ENCODE measurements at places on chromosomes 16 and 17.

DNA sequence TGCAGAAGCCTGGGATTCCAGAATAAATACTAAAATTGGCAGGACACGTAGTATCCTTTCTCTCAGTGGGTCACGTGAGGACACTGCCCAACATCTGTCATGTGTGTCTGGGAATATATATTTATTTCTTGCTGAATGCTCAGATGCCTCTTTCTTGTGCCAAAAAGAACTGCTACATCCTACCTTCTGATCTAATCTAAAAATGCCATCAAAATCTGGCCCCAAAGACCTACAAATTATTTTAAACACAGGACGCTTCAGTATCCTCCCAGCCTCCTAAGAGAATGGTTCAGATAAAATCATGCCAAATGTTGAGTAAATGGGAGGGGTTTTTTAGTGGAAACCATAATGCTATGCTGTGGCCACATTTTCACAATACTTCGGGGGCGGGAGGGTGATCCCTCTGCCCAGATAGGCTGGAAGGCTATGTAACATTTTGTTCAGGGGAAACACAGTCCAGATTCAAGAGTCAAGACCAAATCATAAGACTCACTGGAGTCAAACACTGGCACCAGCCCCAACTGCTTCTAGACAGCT lies 22.9 kb upstream of the CORO6 start:
- peak; percentile 92 for DNase-seq

GRCh38 chr17:74008196-74008595 lies 195.3 kb upstream of the RPL38 start:
- DNase-seq = no peak

GRCh38 chr16:57798953-57799599 lies 3.2 kb downstream of the KIFC3 start:
- DNase-seq = no peak

DNA sequence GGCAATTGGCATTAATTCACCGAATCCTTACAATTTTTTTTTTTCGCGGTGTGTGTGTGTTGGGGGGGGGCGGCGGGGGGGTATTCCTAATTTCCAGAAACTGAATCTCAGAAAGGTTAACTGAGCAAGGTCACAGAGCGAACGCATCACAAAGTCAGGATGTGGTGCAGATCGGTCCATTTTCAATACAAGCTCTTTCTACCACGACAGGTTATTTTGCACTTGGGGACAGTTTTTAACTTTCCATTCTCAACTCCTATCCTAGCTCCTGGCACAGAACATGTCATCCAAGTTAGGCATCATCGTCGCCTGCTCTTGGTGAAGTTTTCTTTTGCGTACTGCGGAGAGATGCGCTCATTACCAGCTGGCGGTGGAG lies 15.4 kb upstream of the ERN1 start:
- no peak for DNase-seq

- DNase-seq = no peak
These were observed 158.6 kb upstream of the ELAC2 start for GRCh38 chr17:13176436-13176835.

DNA sequence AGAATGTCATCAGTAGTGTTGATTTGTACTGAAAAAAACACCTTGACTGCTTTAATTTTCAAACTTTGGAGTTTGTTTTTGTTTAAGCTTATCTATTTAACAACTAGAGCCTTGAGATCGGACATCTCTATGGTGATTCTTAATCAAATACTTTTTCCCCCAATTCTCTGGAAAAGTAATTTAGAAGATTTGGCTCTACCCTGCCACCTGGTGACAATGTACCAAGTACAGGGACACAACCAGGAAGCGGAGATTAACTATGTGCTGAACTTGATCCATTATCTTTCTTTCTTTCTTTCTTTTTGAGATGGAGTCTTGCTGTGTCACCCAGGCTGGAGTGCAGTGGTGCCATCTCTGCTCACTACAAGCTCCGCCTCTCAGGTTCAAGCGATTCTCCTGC lies 30.8 kb downstream of the USP43 start:
- no peak for DNase-seq

GRCh38 chr17:30376621-30377452 lies 1.9 kb upstream of the CPD start:
- DNase-seq = no peak

DNA sequence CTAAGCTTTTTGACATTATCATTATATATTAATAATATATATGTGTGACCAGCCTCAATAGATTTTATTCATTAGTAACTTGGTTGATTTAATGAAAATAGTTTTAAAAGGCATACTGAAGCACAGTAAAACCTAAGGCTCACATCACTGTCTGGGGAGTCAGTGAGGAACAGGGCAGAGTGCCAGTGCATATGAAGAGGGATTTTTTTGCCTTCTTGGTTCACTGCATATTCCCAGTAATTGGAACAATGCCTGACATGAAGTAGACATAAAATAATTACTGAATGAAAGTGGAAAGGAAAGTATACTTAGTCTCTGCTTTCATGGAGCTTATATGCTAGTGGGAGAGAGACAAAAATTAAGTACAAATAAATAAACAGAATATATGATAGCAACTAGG lies 81.1 kb downstream of the FTO start:
- DNase-seq = no peak

DNA sequence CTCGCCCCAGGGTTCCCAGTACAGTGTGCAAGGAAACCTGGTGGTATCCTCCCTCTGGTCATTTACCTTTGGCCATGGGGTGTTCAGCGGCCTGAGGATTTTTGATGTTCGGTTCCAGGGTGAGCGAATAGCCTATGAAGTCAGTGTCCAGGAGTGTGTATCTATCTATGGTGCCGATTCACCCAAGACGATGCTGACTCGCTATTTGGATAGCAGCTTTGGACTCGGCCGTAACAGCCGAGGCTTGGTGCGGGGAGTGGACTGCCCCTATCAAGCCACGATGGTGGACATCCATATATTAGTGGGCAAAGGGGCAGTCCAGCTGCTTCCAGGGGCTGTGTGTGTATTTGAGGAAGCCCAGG lies 1.2 kb downstream of the AOC2 start:
- DNase-seq = no peak

GRCh38 chr16:51055434-51055833 lies 95.6 kb downstream of the SALL1 start:
- no peak for DNase-seq

DNA sequence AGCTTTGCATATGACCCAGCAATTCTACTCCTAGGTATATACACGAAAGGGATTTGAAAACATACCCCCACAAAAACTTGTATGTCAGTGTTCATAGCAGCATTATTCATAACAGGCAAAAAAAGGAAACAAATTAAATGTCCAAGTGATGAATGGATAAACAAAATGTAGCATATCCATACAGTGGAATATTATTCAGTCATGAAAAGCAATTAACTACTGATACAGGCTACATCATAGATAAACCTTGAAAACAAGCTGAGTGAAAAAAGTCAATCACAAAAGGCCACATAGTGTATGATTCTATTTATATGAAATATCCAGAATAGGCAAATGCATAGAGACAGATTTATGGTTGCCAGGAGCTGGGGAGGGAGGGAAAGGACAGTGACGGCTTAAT lies 676 bp downstream of the EME1 start:
- DNase-seq = no peak

- DNase-seq = no peak
These were observed 5.1 kb downstream of the RNF112 start for GRCh38 chr17:19415806-19416775.

- no peak for DNase-seq
These were observed 201.7 kb upstream of the NLRP1 start for GRCh38 chr17:5785867-5786509.

- DNase-seq = no peak
These were observed 37.7 kb downstream of the LYRM9 start for GRCh38 chr17:27855454-27855853.

- no peak for DNase-seq
These were observed 20.4 kb upstream of the TFAP4 start for GRCh38 chr16:4293181-4293716.

DNA sequence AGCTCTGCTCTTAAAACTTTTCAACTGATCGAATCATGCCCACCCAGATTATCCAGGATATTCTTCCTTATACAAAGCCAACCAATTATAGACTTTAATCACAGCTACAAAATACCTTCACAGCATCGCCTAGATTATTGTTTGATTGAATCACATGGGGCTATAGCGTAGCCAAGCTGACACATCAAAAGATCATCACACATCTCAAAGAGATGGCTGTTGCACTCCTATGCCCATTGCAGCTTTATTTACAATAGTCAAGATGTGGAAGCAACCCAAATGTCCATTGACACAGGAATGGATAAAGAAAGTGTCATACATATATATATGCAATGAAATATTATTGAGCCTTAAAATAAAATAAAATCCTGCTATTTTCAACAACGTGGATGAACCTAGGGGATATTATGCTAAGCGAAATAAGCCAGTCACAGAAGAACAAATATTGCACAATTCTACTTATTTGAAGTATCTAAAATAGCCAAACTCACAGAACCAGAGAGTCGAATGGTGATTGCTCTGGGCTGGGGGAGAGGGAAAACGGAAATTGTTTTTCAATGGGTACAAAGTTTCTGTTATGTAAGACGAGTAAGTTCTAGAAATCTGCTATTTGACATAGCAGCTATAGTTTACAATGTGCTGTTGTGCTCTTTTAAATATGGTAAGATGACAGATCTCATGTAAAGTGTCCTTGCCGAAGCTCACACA lies 60.9 kb upstream of the ERCC4 start:
- DNase-seq = no peak

- no peak for DNase-seq
These were observed 58.7 kb downstream of the DYNLRB2 start for GRCh38 chr16:80599466-80599865.

DNA sequence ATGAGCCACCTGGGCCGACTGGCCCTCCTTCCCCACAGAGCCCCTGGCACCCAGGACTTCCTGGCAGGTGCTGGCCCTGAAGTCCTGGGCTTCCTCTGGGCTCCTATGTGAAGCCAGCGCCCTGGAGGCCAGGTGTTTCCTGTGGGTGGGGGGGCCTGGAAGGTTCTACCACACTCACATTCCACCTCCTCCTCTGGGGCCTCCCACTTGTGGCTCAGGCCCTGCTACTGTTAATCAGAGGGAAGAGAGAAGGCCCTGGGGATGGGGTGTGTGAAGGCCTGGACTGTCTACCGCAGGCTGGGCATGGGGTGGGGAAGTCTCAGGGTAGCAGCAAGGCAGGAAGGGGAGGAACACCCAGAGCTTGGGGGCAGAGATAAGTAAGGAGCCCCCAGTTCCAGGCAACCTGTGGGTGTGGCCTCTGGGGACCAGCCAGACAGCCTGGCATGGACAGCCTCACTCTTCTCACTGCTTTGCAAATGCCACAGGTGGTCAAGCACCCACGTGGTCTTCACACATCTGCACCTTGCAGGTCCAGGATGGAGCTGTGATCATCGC lies 111.9 kb upstream of the TNRC6C start:
- DNase-seq = no peak

DNA sequence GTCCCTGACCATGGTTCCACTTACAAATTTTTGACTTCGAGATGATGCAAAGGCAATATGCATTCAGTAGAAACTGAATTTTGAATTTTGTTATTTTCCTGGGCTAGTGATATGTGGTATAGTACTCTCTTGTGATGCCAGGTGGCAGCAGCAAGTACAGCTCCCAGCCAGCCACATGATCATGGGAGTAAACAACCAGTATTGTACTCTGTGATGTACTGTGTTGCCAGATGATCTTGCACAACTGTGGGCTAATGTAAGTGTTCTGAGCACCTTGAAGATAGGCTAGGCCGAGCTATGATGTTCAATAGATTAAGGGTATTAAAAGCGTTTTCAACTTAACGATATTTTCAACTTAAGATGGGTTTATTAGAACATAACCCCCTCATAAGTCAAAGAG lies 250.8 kb downstream of the STX8 start:
- no peak for DNase-seq

DNA sequence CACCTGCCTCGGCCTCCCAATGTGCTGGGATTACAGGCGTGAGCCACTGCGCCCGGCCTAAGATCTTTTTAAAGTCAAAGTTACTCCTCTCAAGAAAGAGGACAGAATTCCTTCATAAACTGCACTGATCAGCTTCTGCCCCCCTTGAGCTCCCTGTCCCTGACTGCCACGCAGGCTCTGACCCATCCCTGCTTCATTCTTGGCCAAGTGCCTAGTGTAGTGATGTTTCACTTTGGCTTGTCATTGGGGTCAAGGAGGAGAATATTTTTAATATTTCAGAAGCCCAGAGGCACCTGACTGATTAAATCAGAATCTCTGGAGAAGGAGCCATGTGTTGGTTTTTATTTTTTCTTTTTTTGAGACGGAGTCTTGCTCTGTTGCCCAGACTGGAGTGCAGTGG lies 9.1 kb downstream of the MRM1 start:
- DNase-seq = no peak

GRCh38 chr17:12328204-12328603 lies 307.5 kb downstream of the MAP2K4 start:
- no peak for DNase-seq

- no peak for DNase-seq
These were observed 144.0 kb upstream of the IRX3 start for GRCh38 chr16:54430491-54431030.

DNA sequence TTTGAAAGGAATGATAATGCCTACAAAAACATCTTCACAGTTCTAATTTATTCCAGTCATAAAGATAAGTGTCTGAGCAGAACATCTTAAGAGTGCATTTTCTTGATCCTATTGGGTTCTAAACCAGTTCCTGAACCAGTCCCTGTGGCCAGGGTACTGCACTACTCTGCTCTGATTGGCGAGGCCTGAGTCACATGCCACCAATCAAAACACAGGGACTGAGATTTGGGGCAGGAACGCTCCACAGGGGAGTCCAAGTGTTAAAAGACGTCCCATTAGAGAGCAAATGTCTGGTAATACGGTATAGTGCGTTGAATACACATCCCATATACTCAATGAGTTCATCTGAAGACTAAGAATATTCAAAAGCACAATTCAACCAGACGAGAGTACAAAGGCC lies 3.0 kb upstream of the NUP93 start:
- no peak for DNase-seq

GRCh38 chr16:70429888-70430666 lies 8.8 kb downstream of the ST3GAL2 start:
- no peak for DNase-seq

DNA sequence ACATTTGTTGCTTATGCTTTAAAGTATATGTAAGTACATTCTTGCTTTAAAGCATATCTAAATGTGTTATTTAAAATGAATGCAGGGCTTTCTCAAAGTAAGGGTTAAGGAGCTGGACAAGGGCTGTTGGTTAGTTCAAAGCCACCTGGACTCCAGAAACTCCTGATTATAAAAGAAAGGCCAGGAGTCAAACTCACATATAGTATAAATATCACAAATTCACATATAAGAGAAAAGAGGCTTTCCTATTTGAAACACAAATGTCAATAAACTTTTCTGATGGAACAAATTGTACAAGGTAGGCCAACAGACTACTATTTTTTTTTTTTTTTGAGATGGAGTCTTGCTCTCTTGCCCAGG lies 84.5 kb upstream of the CORO6 start:
- no peak for DNase-seq

GRCh38 chr17:81384929-81385319 lies 10.3 kb upstream of the BAHCC1 start:
- no peak for DNase-seq

GRCh38 chr16:26688105-26688504 lies 378.6 kb upstream of the C16orf82 start:
- no peak for DNase-seq

GRCh38 chr17:16361874-16362273 lies 8.6 kb upstream of the CENPV start:
- no peak for DNase-seq

GRCh38 chr17:43803758-43804157 lies 23.5 kb downstream of the CFAP97D1 start:
- no peak for DNase-seq

GRCh38 chr17:67834634-67835033 lies 9.3 kb downstream of the BPTF start:
- no peak for DNase-seq
